ENCODE measurements at places on chromosomes 7 and 10.
A peak's percentile ranks its signal among the peaks of the same experiment; 100 is the strongest.

- no peak for DNase-seq
These were observed 195.1 kb downstream of the HECW1 start for GRCh38 chr7:43307522-43307921.

DNA sequence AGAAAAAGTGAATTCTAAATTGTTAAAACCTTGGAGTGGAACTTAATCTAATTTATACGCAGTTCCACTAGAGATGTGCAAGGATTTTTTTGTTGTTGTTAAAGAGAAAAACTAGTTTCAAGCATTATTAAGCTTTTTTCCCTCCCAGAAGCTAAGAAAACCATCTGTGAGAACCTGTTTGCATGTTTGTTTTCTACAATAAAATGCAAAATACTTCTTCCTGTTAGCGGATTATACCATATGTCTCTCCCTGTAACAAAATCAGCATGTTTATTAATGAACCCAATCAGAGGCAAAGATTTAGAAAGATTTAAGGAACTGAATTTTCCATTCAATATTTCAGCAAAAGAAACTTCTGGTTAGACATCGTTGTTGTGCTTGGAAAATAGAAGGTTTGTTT is 579.8 kb upstream of the GALNT17 start:
- no peak for DNase-seq

DNA sequence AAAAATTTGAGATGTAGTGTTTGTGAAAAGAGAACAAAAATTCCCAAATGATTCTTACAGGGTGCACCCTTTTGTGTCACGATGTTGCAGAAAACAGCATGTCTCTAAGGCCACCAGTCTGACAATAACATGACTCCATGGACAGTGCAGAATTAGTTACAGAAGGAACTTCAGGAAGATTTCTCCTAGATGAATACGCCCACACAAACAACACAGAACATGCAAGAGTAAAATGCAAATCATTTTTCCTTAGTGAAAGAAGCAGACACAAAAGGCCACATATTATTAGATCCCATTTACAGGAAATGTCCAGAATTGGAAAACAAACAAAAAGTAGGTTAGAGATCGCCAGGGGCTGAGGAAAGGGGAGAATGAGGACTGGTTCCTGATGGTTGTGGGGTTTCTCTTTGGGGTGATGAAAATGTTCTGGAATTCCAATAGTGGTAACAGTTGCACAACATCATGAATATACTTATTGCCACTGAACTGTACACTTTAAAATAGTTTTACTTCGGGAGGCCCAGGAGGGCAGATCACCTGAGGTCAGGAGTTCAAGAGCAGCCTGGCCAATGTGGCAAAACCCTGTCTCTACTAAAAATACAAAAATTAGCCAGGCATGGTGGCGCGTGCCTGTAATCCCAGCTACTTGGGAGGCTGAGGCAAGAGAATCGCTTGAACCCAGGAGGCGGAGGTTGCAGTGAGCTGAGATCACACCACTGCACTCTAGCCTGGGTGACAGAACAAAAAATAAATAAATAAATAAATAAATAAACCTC is 10.2 kb downstream of the ZC3HAV1 start:
- no peak for DNase-seq

- peak; percentile 55 for DNase-seq
These were observed 164.1 kb upstream of the CDCA7L start for GRCh38 chr7:22109761-22110160.

- no peak for DNase-seq
These were observed 49.0 kb downstream of the MTPN start for GRCh38 chr7:135928136-135928535.

DNA sequence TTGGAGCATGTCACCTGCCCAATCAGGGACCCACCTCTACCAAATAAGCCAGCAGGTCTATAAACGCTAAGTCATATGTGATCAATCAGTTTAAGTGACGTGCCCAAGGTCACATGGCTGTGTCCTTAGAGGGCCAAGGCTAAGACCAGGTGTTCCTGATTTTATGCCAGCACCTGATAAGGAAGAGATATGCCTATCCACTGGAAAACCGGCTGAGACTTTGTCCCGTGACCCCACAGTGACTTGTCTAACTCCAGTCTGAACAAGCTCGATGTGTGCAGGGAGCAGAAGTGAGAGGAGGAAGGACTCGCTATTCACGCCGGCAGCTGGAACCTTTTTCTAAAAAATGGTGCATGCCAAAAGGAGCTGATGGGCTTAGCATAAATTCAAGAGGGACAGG is 57.0 kb downstream of the PRKAG2 start:
- DNase-seq = no peak

- peak; percentile 77 for DNase-seq
These were observed 4.4 kb upstream of the MYL7 start for GRCh38 chr7:44145479-44145968.

- DNase-seq = no peak
These were observed 35.5 kb downstream of the COA1 start for GRCh38 chr7:43693687-43694398.

- no peak for DNase-seq
These were observed 50.8 kb downstream of the BUB3 start for GRCh38 chr10:123205041-123205440.

GRCh38 chr10:100984672-100985177 is 2.6 kb downstream of the MRPL43 start:
- DNase-seq = no peak

- DNase-seq = no peak
These were observed 8.1 kb downstream of the ATP5MF start for GRCh38 chr7:99457650-99458493.

GRCh38 chr10:6586501-6586900 is 6.4 kb upstream of the PRKCQ start:
- no peak for DNase-seq

DNA sequence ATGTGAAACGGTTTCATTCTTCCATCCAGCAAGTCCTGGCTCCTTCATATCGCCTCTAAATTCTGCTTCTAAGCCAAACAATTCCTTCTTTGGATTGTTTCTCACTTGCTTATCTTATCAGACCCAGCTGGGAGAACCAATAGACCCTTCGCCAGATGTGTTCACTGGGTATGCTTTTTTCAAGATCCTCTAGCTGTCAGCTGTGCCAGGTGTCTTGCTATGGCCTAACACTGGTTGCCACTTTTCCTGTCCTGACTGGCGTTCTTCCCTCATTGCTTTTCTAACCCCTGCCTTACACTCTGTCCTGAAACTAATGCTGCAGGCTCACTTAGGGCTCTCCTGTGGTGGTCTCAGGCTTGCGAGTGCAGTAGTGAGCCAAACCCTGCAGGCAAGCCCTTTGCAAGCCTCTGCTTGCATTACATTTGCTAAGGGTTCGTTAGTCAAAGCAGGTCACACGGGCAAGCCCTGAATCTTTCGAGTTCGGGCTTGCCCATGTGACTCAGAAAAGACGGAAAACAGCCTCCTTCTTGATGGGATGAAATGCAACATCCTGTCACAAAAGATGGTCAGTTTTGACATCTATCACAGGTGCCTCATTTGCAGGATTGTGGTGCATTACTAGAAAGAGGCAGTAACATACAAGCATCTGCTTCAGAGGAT is 92.8 kb downstream of the VWC2 start:
- DNase-seq = no peak

DNA sequence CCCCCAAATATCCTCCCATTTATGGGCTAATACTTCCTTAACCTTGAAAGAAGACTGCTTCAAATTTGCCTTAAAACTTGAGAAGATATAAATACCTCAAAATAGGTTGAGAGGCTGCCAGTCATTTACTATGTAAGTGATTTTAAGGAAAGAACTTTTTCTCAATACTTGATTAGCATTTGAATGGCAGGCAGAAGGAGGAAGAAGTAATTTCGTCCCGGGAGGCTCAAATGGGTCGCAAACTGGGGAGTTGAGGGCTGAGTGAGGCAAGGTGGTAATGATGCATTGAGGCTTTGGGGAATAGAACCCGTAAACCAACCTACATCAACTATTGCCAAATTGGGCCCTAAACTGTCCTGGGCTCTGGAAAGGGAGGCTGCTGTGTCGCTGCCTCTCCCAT is 11.1 kb downstream of the CAMK1D start:
- DNase-seq = no peak

All from activated CD8-positive, alpha-beta memory T cell treated with anti-CD3 and anti-CD28 coated beads, Interleukin-2, amount 50 U/mL, for 48 hours (primary cell).